ENCODE measurements at places on chromosomes 2 and 18. TPM values are rescaled to one million over a fixed set of nuclear protein-coding genes. Genes with fewer than 3 reads are reported as not detected.

DNA sequence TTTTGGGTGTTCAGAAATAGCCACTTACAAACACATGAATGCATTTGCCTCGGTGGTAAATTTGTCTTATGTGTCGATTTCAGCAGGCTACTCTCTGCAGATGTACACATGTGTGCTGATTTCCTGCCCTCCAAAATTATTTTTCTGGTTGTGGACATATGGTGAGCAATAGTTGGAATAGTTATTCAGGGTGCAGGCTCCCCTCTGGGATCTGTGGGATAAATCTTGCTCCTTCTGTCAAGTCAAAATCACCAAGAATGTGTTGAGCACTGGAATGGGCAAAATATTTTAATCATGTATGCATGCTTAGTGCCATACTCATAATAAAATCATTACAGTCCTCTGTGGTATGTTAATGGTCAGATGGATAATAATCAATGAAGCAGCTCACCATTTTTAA is 684.5 kb downstream of the BCL11A start:
- H3K27ac ChIP-seq = no peak overlapping the region
- DNase-seq = no peak
- H3K36me3 ChIP-seq = no peaks in the 10 kb centered on the region
- no peaks in the 10 kb centered on the region for H3K4me1 ChIP-seq
- peaks cover 15% of the 10 kb centered on the region for H3K27me3 ChIP-seq

The NOP58 gene
- total RNA-seq = 161 TPM

The DNAH6 gene
- 1.3 TPM for total RNA-seq

The ABCB11 gene
- total RNA-seq = 2.1 TPM

The PELI1 gene
- 26.2 TPM for total RNA-seq

The CHN1 gene
- 1.3 TPM for total RNA-seq
